ENCODE measurements at places on chromosomes 5 and 9.

DNA sequence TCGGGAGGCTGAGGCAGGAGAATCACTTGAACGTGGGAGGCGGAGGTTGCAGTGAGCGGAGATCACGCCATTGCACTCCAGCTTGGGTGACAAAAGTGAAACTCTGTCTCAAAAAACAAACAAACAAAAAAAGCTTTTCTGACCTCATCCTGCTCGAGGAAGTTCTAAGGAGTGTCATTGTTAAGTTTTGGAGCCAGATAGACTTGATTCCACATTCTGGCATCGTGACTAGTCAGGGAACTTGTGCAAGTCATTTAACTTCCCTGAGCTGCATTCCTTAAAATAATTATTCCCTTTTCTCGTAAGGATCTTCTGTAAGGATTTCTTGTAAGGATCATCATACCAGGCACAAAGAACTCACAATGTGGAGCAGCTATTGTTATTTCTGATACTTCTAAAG is 26.2 kb downstream of the SNX24 start:
- DNase-seq, result no peak

DNA sequence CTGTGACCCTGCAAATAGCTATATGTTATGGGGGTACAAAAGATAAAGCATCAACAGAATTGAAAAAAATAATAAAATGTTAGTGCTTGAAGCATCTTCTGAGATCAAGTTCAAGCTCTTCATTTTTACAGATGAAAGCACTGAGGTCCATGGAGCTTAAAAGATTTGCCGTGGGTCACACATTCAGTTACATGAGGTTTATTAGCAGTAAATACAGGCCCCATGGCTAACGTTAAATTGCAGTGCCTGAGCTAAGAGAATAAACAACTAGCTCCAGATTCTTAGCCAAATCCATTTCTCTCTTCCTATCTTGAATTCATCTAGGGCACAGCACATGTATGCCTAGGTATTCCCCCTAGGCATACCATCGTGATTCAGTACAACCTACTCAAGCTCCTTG is 2052.7 kb upstream of the C9orf72 start:
- no peak for DNase-seq

- no peak for DNase-seq
These were observed 21.6 kb downstream of the NCS1 start for GRCh38 chr9:130193531-130194377.

DNA sequence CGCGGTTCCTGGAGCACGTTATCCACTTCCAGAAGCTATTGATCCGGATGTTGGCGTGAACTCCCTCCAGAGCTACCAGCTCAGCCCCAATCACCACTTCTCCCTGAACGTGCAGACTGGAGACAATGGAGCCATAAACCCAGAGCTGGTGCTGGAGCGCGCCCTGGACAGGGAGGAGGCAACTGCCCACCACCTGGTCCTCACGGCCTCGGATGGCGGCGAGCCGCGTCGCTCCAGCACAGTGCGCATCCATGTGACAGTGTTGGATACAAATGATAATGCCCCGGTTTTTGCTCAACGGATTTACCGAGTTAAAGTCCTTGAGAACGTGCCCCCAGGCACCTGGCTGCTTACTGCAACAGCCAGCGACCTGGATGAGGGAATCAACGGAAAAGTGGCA is 809 bp downstream of the PCDHGA9 start:
- DNase-seq, result no peak

DNA sequence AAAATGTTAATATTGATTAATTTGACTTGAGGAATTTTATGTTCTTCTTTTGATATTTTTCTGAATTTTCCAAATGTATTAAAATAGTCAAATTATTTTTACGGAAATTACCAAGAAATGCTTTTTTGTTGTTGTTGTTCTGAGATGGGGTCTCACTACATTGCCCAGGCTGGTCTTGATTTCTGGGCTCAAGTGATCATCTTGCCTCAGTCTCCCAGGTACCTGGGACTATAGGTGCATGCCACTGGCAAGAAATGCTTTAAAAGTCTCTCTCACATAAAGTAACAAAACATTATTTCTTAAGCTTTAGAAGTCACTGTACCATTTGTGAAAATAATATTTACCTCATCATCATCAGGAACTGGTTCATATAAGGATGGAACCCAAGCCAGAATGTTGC is 43.0 kb upstream of the ELOVL7 start:
- no peak for DNase-seq

Measured in vagina (tissue), 2 donors.